Activated CD4-positive, alpha-beta memory T cell treated with anti-CD3 and anti-CD28 coated beads for 36 hours (primary cell): ENCODE measurements at places on chromosomes 13 and 19. TPM values are rescaled to one million over a fixed set of nuclear protein-coding genes. Genes with fewer than 3 reads are reported as not detected.

TNFAIP8L1 gene
- total RNA-seq, result 17.4 TPM

SLC25A41 gene
- not detected for total RNA-seq

CEACAM4 gene
- total RNA-seq, result not detected

COG3 gene
- total RNA-seq, result 20.5 TPM

ATP4A gene
- total RNA-seq, result not detected

GPR108 gene
- 75.4 TPM for total RNA-seq

ZNF560 gene
- not detected for total RNA-seq

CCNA1 gene
- 0.62 TPM for total RNA-seq

UBL5 gene
- total RNA-seq, result 346 TPM

RASAL3 gene
- 125 TPM for total RNA-seq

ZNF699 gene
- 5.8 TPM for total RNA-seq

CXCL17 gene
- not detected for total RNA-seq

BRSK1 gene
- 5.6 TPM for total RNA-seq

NLRP4 gene
- total RNA-seq, result not detected

LILRB5 gene
- not detected for total RNA-seq

PSG6 gene
- not detected for total RNA-seq

BCL3 gene
- 79.6 TPM for total RNA-seq

LGI4 gene
- 0.51 TPM for total RNA-seq

PDX1 gene
- total RNA-seq, result not detected

SMARCA4 gene
- total RNA-seq, result 97.8 TPM

CEACAM16 gene
- total RNA-seq, result not detected

ARHGAP35 gene
- total RNA-seq, result 17.8 TPM

SPRYD7 gene
- total RNA-seq, result 4.9 TPM

CLEC17A gene
- 0.33 TPM for total RNA-seq

SOHLH2 gene
- total RNA-seq, result not detected

CYP2F1 gene
- total RNA-seq, result not detected

FFAR1 gene
- 0.12 TPM for total RNA-seq

UGGT2 gene
- total RNA-seq, result not detected

MBD3L2 gene
- not detected for total RNA-seq

CDX2 gene
- total RNA-seq, result not detected

TMEM150B gene
- not detected for total RNA-seq

SHKBP1 gene
- 126 TPM for total RNA-seq

KEAP1 gene
- 68.0 TPM for total RNA-seq

ZNF524 gene
- total RNA-seq, result 25.1 TPM

ZNF540 gene
- total RNA-seq, result 0.86 TPM

SAFB gene
- total RNA-seq, result 113 TPM

KLK14 gene
- total RNA-seq, result 0.61 TPM

DCLK1 gene
- not detected for total RNA-seq

KLK1 gene
- 0.59 TPM for total RNA-seq

PLVAP gene
- not detected for total RNA-seq

RFPL4AL1 gene
- total RNA-seq, result not detected

LPAR2 gene
- total RNA-seq, result 32.5 TPM

ACTN4 gene
- 267 TPM for total RNA-seq

TMEM259 gene
- 107 TPM for total RNA-seq

SHISA2 gene
- not detected for total RNA-seq

ZNF626 gene
- total RNA-seq, result 12.5 TPM

TBXA2R gene
- total RNA-seq, result 0.31 TPM

LILRB4 gene
- total RNA-seq, result not detected

ZNF180 gene
- total RNA-seq, result 4.3 TPM

FBXL12 gene
- total RNA-seq, result 22.0 TPM

PTPRS gene
- total RNA-seq, result 0.69 TPM

DENND1C gene
- total RNA-seq, result 69.3 TPM

ZNF85 gene
- total RNA-seq, result 15.4 TPM

OPA3 gene
- total RNA-seq, result 11.0 TPM

FBXO17 gene
- total RNA-seq, result not detected

OSCAR gene
- 0.29 TPM for total RNA-seq

APOC4 gene
- not detected for total RNA-seq

CD33 gene
- total RNA-seq, result 0.43 TPM

TMTC4 gene
- total RNA-seq, result 14.4 TPM
